GM23338 (cell line): ENCODE measurements at places on chromosomes 5 and 9. TPM values are rescaled to one million over a fixed set of nuclear protein-coding genes. Genes with fewer than 3 reads are reported as not detected.

The DOCK8 gene
- 0.50 and 0.94 TPM in 2 replicates for total RNA-seq

The FOXD4L4 gene
- not detected in 2 replicates for total RNA-seq

The CAMK4 gene
- 5.0 and 7.3 TPM in 2 replicates for total RNA-seq

The GAPT gene
- total RNA-seq: not detected in 2 replicates
